ENCODE measurements at places on chromosomes 5 and 9. TPM values are rescaled to one million over a fixed set of nuclear protein-coding genes. Genes with fewer than 3 reads are reported as not detected.

Gene SPATA31C1
- not detected for total RNA-seq

Gene DRD1
- total RNA-seq, result not detected

DNA sequence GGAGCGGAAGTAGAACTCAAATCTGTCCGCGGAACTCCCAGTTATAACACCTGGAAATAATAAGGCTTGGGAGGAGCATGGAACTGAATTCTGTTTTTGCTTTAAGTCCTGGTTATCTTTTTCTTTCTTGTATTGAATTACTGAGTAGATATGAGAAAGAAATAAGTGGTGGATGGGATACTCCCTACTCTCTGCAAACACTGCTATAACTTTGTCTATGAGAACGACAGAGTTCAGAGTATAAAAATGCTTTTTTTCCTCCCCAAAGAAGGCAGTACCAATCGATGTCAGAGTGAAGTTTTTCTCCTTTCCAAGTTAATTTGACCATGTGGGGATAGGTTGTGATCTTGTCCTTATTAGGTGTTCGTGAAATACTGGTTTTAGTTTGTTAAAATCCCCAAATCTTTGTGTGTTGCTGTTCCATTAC, 1.2 kb downstream of the RIC1 start:
- peak; percentile 44 for DNase-seq

Gene ERP44
- total RNA-seq, result 12.1 TPM

Gene NPR2
- total RNA-seq, result 6.9 TPM

DNA sequence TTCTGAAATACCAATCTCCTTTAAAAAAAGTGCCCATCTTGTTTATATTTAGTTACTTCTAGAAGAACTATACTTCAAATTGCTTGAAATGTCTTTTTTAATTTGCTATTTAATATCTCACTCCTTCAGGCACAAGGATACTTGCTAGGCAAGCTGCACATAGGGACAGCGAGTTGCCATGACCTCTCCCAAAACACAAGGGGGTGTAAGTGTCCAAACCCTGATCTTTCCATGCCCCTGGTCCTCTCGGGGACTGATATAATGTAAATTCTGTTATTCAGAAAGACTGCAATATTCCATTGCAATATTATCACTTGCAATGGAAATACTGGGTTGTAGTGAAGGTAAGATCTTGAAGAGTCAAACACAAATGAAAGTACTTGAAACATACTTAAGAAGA, 480.4 kb downstream of the CETN3 start:
- DNase-seq, result no peak

DNA sequence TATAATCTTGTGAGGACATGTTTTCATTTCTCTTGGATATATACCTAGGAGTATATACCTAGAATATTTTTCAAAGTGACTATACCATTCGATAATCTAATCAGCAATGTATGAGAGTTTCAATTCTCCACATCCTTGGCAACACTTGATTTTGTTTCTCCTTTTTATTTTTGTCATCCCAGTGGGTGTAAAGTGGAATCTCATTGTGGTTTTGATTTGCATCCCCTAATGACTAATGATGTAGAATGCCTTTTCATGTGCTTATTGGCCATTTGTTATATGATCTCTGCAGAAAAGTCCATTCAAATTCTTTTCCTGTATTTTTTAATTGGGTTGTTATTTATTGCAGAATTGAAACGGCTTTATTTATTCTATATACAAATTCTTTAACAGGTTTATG, 15.2 kb downstream of the ZCCHC9 start:
- DNase-seq, result no peak

Gene ZNF483
- not detected for total RNA-seq

DNA sequence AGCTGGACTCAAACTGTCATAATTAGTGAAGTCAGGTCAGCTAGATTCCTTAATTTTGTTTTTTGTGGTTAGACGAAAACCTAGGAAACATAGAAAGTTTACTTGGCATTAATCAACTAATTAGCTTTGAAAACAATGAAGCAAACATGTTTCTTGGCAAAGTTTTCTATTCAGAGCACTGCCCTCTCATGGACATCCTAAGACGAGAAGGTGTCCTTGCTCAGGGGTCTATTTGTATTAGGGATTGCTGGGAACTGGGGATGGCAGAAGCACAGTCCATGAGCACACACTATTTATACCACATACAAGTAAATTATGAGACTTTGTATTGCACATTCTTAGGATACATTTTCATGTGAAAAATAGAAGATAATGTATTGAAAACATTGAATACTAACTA, 49.7 kb downstream of the POC5 start:
- no peak for DNase-seq

GRCh38 chr9:124661271-124661670, 109.8 kb downstream of the NR6A1 start:
- DNase-seq, result peak; percentile 20

DNA sequence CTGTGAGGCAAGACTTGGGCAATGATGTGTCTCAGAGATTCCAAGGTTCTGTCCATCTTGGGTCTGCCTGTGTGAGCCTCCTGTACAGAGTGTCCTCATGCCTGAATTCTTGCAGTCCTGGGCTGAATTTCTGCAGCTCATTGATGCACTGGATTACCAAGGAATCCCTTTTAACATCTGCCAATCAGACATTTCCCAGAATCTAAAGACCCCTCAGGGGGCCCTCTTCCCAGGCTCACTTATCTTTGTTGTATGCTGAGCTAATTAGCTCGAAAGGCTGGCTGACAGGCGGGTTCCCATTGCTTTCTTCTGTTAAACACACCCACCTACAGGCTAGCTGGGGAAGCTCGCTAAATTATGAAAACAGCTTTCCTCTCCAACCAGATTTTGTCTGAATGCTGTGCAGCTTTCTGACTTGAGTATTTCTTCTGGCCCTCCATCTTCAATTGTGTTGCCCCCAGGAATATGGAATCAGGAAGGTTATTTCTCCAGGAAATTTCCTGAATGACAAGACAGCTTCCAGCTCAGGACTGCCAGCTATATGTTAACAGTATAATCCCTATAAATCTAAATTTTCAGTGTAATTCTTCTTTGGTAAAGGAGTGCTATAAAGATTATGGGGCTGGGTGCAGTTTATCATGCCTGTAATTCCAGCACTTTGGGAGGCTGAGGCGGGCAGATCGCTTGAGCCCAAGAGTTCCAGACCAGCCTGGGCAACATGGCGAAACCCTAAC, at the start of gene LIX1:
Gene LIX1, minus strand, starts transcription at position 91 of the 734 bp plus-strand sequence. Its CDS starts 35 bp downstream, at position 56.
- DNase-seq, result peak; percentile 55

GRCh38 chr5:61525512-61526206, 193.6 kb downstream of the ZSWIM6 start:
- no peak for DNase-seq

Gene IL33
- total RNA-seq, result not detected

DNA sequence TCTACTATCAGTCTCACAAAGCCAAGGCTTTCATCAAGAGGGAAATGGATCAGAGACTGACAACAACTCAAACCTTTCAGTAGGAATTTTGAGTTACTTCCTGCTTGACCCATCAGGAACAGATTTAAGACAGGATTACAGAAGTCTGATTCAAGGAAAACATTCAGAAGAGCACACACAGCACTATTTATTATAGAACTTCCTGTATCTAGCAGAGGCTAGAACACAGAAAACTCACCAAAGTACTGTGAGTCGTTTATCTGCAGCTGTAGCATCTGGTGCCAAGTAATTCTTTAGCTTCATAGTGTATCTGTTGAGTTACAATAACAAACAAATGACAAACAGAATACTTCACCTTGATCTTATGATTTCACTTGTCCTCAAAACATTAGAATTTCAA, 13.8 kb downstream of the LEAP2 start:
- DNase-seq, result no peak

Gene PAEP
- 15.7 TPM for total RNA-seq

DNA sequence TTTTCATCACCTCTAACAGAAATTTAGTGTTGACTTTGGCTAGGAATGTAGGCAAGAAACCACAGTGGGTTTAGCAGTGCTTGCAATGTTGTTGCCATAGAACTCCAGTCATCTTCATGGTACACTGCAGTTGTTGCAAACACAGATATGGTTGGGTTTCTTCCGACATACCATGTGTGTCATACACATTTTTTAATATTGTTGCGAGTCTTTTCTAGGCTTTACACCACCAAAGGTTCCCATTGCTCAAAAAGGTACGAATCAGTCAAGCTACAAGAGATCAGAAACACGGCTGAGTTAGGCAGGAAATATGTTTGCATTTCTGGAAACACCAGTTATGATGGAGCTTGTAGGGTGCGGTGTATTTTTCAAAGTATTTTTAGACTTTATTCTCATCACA, 172.4 kb downstream of the SYK start:
- no peak for DNase-seq

DNA sequence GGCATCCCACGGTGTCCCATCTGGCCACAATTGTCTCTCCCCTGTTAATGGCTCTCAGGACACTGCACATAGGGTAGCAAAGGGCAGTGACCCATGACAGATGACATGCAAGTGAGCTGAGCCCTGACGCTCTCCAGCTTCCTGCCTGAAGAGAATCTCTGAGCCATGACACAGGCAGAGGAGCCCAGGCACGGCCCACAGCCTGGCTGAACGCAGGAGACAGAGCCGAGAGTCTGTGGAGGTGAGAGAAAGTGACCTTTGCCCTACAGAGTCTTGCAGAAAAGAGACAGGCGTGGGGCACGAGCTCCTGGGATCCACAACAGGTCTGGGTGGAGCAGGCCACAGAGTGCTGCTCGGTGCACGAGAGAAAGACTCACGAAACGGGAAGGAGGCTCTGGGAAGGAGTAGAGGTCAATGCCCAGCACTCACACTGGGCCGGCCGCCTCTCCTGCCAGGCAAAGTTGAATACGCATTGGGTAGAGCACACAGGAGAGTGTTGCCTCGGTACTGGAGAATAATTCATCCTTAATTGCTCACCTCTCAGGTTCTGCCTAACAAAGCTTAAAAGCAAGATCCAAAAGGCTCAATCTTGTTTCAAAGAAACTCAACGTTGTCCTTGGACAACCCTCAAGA, 90.3 kb downstream of the MRPL36 start:
- DNase-seq, result no peak

GRCh38 chr9:36716496-36716895, 143.8 kb downstream of the MELK start:
- no peak for DNase-seq

- no peak for DNase-seq
These were observed 31.2 kb downstream of the KCNMB1 start for GRCh38 chr5:170357955-170358444.

Gene NMUR2
- total RNA-seq, result not detected

DNA sequence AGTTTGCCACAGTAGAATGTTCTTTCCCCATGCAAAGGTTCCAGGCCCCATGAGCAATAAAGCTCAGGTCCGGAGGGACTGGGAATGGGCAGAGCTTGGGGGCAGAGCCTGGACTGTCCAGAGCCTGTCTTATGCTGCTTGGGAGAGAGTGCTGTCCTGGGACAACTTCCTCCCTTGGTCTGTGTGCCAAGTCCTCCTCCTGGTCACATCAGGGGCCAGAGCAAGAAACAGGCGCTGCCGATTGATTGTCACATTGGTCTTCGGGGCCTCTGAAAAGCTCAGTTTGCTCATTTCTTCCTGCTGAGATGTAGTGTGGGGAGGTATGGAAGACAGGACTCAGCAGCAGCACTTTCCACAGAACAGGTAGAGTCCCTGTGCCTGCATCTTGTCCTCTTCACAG, 54.0 kb upstream of the FCN1 start:
- DNase-seq, result no peak

GRCh38 chr9:94920420-94921091, 194.1 kb downstream of the AOPEP start:
- DNase-seq, result peak; percentile 23

Gene CCL27
- total RNA-seq, result not detected

Gene BARHL1
- not detected for total RNA-seq

GRCh38 chr5:94870511-94871183, 252.2 kb downstream of the SLF1 start:
- no peak for DNase-seq

Gene GDNF
- 1.4 TPM for total RNA-seq

Gene PCDHGA12
- total RNA-seq, result 0.66 TPM

Data from HT1080 (cell line).